ENCODE measurements at places on chromosomes 3 and 15.

GRCh38 chr3:37779289-37780152 is 82.2 kb upstream of the CTDSPL start:
- no peak for DNase-seq

GRCh38 chr3:160401291-160402095 is 2.0 kb downstream of the SMC4 start:
- DNase-seq: no peak

DNA sequence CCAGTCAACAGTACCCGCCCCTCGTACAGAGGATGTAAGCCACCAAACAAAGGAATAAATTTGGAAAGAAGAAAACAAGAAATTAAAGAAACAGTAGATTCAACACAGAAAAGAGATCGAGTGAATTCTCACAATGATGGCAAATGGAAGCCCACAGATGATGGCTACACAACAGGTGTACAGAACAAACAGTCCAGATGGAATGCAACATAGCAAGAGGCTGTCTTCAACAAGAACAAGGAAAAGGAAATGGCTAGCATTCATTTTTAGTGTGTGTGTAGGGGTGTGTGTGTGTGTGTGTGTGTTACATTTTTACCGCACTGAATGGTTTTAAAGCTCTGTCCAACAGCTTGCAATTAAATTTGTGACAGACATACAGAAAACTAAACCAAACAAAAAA is 12.9 kb downstream of the NEDD4 start:
- no peak for DNase-seq

GRCh38 chr15:52336529-52336928 is 40.9 kb upstream of the MYO5C start:
- DNase-seq: no peak

GRCh38 chr3:149771652-149772271 is 19.5 kb upstream of the COMMD2 start:
- peak; percentile 3 for DNase-seq

DNA sequence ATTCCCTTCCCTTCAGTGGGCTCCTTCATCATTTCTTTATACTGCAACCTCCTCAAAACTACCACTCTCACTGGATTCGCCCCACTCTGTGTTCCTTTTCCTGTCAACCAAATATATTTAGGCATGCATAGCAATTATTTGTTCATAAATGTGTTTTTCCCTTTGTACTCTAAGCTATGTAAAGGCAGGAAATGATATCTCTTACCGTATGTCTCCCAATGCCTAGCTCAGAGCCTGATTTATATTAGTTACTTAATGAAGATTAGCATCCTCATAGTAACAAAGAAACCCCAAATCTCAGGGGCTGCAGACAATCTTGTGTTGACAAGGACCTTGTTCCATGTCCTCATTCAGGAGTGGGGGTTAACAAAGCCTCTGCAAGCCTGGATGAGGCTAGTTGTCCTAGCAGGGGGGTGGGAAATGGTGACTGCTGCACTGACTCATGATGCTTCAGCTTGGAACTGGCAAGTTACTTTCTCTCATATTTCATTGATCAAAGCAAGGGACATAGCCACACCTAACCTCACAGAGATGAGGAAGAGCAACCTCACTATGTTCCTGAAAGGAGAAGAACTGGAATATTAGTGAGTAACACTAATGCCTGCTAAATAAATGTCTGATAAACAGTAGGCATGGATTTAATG is 15.2 kb downstream of the PHLDB2 start:
- DNase-seq: no peak

DNA sequence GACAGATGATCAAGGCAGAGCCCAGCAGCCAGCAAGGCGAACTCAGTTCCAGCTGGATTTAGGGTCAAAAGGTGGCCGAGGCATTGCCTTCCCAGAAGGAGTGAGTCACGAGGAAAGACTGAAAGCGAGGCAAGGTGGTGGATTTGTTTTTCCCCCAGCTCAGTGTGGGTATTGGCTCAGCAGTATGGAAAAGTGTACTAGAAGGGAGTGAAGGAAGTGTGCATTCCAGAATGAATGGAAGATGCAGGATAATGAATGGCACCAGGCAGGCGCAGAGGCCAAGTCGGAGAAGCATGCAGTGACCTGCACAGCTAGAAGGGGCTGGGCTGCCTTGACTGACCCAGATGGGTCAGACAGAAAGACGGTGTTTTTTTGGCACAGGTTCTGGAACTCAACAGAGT is 46.3 kb downstream of the FOXP1 start:
- DNase-seq: no peak

- no peak for DNase-seq
Observed at GRCh38 chr15:70033109-70033508, 64.6 kb downstream of the TLE3 start.

DNA sequence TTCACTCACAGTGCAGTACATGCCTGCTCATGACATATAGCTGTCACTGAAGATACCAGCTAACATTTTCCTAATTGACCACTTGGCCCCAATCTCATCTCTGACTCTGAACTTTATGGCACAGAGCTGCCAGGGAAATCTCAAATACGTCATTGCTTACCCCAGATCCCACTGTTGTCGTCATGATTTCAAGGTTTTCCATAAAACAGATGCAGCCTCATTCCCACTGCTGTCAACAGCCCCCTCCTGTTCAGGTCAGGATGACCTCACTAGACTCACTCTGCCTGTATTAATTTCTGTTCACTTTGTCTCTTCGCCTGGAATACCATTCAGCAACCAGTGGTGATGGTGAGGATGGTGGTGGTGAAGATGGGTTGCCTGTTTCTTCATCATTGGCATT is 262.6 kb upstream of the TPM1 start:
- DNase-seq: no peak

- DNase-seq: no peak
Observed at GRCh38 chr3:81462921-81463320, 298.5 kb downstream of the GBE1 start.

- DNase-seq: no peak
Observed at GRCh38 chr3:164094546-164094945, 983.8 kb downstream of the SI start.

DNA sequence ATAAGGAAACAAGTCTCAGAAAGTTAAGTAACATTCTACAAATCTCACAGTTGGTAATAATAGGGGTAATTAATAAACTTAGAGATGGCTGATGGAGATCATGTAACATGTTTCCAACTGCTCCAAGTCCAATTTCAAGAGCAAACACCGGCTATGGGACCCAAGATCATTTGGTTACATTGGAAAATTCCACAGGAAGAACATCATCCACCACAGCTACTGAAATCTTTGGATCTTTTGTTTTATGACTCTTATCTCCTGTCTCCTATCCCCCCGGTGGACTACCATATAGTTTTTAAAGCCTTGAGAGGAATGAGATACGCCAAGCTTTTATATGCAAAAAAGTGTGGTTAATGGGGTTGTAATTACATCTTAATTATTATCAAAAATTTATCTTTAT is 216.1 kb downstream of the WNT5A start:
- no peak for DNase-seq

GRCh38 chr15:67899596-67900283 is 59.9 kb upstream of the RNU6-1 start:
- DNase-seq: no peak

DNA sequence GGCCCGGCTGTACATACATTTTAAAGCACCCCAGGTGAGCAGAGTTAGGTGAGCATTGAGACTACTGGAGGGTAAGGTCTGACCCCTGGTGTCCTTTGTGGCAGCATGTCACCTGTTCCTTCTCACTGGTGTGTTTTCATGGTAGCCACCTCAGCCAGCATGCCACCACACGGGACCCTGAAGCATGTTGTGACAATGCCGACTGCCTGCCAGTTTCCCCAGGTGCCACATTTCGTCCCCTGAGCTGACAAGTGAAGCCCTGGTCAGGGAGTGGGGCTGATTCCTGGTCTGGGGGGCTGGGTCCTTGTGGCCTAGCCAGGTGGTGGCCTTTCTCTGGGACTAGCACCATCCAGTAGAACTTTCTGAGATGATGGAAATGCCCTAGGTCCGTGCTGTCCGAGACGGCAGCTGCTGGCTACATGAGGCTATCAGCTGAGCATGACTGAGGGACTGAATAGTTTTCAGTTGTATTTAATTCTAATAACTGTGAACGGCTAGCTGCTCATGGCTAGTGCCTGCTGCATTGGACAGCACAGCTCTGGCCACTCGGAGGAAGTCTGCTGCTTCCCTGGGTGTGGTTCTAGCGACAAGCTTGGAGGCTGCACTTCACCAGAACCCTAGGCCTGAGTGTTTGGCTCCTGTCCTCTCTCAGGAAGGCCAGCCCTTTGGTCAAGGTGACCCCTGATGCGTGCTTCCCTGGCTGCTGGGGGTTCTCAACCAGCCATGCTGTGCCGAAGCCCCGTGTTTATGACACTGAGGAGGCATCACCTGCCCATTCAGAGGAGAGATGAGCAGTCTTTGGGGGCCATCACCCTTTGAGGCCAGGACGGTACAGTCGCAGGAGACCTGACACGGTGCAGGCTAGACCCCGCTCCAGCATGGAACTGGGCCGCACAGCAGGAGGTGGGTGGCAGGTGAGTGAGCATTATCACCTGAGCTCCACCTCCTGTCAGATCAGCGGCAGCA is 3.9 kb downstream of the C3orf22 start:
- no peak for DNase-seq

DNA sequence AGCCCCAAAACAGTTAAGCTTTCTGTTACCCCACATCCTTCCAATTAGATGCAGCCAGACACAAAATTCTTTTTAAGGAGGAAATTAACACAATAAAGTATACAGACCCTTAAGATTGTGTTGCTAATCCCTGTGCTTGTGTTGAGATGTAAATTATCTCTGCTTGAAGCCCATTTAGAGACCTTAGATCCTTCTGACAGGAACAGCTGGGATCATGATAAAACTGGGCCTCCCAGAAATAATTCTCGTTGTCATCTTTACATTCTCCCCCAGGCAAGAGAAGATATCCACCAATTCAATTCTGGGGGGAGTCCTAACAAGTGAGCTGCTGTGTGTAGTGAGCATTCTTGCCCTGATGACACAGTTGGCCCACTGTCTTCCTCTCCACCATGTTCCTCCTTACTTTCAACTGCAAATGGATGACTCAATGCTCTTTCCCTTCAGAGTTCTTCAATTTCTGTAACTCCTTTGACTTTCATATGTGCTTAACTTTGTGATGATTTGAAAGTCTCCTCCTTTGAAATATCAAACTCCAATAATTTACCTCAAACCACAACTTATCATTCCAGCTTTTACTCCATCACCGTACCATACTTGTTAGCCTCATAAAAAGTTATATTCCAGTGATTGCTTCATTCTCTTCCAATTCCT is 186.6 kb downstream of the RAP2B start:
- DNase-seq: no peak

DNA sequence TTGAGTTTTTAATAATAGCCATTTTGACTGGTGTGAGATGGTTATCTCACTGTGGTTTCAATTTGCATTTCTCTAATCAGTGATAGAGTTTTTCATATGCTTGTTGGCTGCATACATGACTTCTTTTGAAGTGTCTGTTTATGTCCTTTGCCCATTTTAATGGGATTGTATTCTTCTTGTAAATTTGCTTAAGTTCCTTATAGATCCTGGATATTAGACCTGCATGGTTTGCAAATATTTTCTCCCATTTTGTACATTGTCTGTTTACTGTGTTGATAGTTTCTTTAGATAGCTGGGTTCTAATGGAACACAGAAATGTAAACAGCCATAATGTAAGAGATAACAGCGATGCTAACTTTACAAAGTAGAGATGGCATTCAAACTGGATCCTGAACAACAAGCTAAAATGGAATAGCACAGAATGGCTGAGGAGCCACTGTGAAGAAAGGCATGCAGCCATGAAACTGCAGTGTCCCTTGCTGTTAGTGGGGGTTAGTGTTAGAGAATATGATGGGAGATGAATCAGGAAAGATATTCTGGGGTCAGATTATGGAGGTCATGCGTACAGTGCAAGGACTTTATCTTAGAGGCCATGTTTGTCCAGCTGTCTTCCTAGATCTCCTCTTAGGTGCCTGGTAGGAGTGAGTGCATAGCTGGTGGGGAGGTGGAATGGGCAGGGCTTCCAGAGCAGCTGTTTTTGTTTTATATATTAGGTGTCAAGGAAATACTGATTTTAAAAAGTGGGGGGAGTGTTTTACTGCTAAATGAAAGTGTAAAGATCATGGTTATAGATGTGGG is 48.1 kb downstream of the BBS4 start:
- no peak for DNase-seq

DNA sequence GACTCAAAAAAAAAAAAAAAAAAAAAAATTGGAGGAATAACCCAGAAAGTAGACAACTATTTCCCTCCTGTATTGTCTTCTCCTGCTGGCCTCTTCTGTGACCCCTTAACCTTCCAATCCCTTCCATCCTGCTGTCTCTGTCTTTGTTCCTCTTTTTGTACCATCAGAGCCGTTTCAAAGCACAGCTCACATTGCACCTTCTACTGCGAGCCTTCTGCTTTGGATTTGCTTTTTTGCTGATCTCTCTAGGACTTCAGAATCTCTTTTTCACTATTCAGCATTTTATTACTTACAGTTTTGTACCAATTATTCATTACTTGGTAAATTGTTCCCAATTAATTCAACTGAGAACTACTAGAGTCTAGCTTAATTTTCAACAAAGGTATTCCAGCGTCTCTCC is 284.0 kb upstream of the TBL1XR1 start:
- no peak for DNase-seq

DNA sequence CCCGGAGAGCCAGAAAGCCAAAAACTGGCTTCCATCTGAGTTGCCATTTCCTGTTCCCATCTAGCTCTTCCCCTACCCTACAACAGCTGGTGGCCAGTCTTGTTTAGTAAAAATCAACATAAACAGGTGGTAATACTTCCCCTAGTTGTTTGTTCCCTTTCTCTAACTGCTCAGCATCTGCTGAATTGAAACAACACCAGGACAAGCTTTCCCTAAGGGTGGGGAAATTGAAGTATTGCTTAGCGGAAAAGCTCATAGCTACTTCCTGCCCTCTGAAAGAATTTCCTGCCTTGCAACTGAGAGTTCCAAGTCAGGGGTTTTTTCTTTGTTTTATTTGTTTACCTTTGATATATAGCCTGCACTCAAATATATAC is 66.8 kb downstream of the HMG20A start:
- DNase-seq: no peak

DNA sequence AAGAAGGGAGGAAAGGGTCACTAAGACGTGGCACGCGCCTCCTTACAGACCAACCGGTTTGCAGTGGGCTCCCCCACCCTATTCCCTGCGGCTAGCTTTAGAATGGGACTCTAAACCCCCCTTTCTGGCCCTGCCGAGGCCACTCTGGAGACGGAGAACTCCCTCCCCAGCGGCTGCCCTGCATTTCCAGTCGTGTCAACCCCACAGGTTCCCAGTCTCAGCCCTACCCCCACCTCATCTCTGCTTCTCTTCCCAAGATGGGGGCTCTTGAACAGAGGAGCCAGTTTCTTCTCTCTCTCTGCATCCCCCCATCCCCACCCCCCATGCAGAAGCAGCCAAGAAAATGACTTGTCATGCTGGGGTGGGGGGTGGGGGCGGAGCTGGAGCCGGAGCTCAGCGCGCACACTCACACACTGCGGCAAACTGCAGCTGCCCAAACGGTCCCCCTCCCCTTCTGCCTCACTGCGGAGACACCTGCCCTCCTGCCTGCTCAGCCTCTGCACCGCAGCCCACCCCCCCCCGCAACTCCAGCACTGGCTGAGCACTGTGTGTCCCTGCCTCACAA is 871 bp downstream of the MAP1A start:
- no peak for DNase-seq

DNA sequence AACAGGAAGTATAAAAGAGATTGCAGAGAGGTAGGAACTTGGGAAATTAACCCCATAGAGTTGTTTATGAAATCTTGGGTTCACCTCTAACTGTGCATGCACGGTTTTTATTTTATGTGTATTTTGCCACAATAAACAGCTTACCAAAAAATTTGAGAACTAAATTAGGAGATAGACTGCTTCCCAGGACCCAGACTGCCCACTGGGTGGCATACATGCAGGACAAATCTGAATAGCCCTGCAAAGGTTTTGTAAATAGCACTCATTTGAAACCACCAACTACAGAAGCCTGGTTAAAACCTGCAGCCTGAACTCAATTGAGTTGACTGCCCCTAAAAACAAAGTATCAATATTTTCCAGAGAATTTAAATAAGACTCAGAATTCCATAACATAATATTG is 96.4 kb upstream of the SLCO2A1 start:
- no peak for DNase-seq
